ENCODE measurements at places on chromosomes 4 and X.
A peak's percentile ranks its signal among the peaks of the same experiment; 100 is the strongest.

DNA sequence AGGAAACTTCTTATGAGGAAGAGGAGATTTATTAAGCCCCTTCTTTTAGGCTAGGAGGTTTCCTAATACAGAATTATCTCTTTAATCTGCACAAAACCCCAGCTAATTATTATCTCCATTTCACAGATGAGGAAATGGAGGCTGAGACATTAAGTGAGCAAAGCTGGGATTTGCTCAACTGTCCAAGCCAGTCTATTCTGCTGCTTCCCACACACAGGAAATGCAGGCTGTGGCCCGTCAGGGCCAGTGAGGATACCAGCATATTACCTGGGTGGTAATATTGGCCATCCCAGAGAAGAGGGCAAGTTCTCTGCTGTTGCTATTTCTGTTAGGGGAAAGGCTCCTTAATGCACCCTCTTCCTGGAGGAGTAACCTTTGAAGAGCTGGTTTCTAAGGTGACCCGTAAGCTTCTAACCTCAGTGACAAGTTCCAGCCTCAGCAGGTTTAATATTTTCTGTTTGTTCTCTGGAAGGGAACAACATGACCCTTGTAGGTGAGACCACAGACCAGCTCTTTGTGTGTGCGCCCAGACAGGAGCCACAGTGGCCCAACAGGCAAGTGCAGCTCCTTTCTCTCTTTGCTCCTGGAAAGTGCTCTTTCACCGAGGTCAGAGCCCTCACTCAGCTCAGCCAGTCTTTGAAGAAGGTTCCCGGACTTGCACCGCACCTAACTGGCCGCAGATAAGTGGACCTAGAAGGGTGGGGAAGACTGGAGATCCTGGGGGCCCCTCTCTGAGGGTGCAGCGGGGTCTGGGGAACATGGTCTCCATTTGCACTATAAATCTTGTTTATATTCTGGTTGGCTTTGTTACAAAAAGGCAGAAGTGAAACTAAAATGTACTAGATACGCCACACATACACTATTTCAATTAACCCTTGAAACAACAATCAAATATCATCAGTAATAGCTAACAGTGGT, 35.5 kb downstream of the TBC1D9 start:
- DNase-seq: no peak

GRCh38 chr4:118757761-118758251, 72.6 kb downstream of the METTL14 start:
- no peak for DNase-seq

DNA sequence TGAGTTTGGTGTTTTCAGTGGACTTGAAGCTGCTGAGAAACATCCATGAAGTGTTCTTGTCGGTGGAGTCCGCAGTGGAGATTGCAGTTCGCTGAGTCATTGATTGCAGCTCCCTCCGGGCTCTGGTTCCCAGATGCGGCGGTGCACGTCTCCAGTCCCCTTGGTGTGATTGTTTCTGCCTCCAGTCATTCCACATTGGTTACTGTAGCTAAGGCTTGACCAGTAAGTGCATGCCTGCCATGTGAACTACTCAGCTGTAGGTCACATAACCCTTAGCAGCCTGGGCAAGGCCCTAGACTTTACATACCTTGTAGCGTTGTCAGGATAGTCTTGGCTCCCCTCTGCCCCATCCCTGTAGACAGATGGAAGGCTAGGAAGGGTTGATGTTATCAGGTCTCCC, 53.8 kb upstream of the CLCN4 start:
- no peak for DNase-seq

DNA sequence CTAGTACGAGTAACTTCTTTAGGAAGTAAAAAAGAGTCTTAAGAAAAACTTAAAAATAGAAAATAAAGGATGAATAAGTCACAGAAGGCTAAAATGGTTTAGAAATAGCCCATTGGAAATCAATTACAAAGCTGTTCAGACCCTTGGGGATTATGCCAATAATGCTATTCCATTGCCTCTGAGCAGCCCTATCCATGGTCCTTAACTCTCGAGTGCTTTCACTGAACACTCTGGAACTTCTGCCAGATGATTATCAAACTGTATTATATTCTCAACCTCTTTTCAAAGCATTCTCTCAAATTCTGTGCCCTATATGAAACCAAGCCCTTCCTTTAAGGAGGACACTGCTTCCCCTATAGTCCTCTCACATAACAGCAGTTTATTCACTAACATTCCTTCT, 17.0 kb downstream of the SLC9B1 start:
- DNase-seq: no peak

DNA sequence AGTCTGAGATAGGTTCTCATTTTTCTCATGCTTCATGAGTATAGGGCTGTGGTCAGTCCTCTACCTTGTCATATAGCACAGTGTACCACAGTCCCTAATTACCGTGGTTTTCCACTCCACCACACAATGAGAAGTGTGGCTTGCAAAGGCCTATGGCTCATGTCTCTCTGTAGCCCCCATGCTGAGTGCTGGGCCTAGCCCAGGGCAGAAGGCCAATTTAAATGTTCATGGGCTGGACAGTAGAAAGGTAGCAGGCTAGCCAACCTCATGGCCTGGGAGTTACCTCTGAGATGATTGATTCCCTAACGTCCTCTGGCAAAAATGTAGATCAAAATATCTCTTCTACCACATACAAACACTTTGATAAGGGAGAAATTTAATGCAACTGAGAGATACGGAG, 222.5 kb downstream of the AFF2 start:
- no peak for DNase-seq

DNA sequence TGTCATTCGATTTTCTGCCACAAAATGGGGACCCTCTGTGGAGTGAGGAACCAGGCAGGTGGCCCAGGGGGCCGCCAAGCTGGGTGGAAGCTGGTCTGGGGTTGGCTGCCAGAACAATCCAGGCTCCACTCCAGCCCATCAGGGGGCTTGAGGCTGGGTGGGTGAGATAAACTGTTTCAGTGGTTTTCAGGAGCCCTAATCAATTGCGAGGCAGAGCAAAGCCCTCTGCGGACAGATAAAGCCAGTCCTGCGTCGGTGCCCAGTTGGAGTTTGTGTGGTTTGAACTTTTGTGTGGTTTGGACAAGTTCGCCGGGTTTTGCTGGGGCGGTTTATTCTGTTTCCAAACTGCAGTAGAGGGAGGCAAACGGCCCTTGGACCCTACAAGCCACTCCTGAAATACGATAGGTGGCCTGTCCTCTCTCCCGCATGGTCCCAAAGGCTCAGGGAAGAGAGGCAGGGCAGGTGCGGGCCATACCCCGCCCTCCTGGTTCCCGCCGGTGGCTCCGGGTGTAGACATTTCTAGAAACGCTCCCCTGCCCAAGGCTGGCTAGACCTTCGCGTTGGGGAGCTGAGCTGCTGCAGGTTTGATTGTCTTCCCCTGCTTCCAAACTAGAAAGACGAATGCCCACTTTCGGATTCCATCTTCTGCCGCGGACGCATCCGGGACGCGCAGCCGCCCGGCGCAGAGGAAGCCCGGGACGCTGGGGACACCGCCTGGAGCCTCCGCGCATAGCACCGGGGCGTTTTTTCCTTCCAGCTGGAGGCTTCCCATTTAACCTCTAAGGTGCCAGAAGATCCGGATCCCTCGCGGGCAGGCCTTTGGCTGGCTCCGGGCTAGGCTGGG, 169.0 kb upstream of the BCOR start:
- peak; percentile 41 for DNase-seq

- DNase-seq: no peak
These were observed 41.9 kb downstream of the FHL1 start for GRCh38 chrX:136189222-136189621.

DNA sequence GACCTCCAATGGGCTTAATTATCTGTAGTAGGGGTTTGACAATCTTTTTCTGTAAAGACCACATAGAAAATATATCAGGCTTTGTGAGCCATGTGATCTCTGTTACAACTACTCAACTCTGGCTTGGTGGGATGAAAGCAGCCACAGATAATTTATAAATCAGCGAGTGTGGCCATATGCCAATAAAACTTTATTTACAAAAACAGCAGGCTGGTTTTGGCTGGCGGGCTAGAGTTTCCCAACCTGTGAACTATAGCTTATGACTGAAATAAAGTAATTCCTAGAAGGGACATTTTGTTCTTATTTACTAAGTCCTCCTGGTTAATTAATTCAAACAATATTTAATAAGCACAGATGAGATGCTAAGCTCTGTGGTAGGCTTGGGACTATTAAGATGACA, 35.9 kb upstream of the AMELX start:
- no peak for DNase-seq

GRCh38 chr4:146453181-146453807, 68.4 kb downstream of the SLC10A7 start:
- no peak for DNase-seq

GRCh38 chrX:53445977-53446376, 11.8 kb upstream of the HSD17B10 start:
- no peak for DNase-seq

DNA sequence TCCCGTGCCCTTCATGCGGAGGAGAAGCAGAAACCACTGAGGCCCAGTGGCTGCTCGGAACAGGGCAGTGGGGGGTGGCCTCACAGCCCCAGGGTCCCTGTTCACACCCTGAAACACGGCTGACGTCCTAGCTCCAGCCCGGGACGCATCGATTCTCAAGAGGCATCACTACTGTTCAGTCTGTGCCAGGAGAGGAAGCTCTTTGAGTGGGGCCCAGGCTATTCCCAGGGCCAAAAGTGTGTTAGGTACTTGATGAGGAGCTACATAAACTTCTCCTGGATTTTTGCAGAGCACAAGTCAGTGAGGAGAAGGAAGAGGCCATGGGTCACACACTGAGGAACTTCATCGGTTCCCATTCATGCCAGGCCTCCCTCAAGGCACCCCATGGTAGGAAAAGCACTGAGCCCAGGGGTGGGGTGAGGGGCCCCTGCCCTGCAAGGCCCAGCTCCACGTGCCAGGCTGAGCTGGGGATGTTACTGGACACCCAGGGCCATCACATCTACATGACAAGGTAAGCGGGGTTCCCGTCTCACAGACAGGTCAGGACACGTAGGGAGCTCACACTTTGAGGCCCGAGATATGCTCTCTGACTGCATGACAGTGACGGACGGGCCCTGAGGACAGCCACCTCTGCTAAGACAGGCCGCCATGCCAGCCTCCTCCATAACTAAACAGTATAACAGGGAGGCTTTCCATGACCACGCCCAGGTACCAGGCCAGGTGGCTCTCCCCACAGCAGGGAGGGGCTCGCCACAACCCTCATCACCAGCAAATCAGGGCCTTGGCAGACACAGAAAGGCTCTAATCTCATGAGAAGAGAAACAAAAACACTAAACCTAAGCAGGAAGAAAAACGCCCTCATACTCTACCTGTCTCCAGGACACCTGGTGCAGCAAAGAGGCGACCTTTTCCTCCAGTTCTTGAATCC, 12.4 kb downstream of the TNIP2 start:
- DNase-seq: no peak

DNA sequence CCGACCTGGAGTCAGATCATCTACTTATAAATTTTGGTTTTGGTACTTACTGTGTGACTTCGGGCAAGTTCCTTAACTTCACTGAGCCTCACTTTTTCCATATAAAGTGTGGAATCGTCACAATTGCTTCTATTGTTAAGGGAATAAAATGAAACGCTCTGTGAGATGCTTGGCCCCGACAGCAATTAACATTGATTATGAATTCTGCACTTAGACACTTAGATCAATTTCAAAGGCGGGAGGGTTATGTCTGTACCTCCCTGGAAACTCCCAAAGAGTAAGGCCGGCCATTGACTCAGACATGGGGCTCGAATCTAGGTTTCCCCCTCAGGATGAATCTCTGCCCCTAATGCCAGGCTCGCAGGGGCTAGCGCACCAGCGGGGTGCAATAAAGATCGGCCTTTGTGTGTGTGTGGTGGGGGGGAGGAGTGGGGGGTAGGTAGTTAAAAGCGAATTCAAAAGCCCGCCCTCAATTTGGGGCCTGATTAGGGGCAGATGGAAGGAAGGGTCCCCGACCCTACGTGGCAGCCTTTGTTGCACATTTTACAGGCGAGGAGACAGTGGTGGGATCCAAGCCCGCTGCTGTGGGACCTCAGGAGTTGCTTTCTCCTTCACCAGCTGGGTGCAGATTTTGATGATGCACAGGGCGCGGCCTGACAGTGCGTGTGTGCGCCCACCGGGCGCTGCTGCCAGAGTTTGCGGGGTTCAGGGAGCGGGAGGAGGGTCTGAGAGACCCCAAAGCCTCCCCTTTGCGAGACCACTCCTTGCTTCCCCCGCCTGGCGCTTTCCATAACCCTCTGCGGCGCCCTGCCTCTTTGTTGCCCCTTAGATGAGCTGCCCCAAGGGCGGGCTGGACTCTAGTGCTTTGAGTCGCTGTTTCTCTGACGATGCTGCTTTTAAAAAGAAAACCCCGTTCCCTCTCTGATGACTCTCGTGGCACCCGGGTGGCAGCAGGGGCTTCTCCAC, 9.6 kb downstream of the MSX1 start:
- no peak for DNase-seq

DNA sequence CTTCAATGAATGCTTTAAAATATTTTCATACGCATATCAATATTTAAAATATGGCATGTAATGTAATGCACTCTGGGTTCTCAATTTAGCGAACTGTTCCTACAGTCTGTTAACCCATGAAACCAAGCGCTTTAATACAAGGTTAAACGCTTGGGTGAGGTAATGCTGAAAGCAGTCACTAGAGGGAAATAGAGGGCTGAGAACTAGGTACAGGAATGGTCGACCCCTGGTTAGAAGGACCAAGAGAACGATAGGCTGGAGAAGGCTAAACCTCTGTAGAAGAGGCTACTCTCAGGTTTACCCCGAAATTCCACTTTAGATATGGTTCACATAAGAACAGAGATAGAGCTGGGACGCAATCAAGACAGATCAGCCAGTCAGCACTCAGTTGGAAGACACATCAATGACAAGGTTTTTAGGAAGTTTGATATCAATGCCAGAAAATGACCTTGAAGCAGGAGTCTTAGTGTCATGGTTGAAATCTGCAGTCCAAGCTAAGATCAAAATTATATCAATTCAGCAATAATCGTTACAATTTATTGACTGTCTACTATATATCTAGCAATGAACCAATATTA, 26.9 kb downstream of the ARSJ start:
- DNase-seq: no peak

DNA sequence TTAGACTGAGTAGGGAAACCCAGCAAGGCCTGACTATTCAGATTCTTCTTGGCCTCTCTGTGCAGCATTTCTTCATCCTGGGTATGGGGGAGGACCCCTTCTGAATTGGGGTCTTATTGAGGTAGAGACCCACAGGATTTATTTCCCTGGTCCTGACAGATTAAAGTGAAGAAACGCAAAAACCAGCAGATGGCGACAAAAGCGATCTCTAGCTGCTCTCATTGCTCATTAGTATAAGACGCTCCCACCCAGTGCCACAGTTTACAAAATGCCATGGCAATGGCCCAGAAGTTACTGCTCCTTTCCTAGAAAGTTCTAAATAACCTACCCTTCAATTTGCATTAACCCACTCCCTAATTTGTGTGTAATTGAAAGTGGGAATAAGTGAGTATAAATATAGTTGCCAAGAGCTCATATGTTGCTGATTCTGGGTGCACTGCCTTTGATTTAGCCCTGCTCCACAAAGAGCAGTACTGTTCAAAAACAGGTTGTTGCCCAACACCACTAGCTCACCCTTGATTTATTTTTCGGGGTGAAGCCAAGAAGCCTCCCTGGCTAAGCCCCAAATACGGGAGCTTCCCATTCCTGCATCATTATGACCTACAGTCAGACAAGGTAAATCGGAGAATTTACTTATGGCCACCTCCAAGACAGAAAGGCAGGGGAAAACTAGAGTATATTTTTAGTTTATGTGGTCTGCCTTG, 3.7 kb upstream of the BEX4 start:
- no peak for DNase-seq
